ENCODE measurements at places on chromosomes 5 and 9.

- no peak for DNase-seq
These were observed 51.3 kb downstream of the SLC12A7 start for GRCh38 chr5:1060535-1060981.

GRCh38 chr5:76604838-76605237, 18.4 kb downstream of the F2RL2 start:
- DNase-seq = peak; percentile 47

- DNase-seq = no peak
These were observed 35.6 kb downstream of the GPBP1 start for GRCh38 chr5:57209316-57210040.

GRCh38 chr5:154059039-154059430, 20.3 kb downstream of the MFAP3 start:
- no peak for DNase-seq
